ENCODE measurements at places on chromosomes 2 and 18.
A peak's percentile ranks its signal among the peaks of the same experiment; 100 is the strongest.

DNA sequence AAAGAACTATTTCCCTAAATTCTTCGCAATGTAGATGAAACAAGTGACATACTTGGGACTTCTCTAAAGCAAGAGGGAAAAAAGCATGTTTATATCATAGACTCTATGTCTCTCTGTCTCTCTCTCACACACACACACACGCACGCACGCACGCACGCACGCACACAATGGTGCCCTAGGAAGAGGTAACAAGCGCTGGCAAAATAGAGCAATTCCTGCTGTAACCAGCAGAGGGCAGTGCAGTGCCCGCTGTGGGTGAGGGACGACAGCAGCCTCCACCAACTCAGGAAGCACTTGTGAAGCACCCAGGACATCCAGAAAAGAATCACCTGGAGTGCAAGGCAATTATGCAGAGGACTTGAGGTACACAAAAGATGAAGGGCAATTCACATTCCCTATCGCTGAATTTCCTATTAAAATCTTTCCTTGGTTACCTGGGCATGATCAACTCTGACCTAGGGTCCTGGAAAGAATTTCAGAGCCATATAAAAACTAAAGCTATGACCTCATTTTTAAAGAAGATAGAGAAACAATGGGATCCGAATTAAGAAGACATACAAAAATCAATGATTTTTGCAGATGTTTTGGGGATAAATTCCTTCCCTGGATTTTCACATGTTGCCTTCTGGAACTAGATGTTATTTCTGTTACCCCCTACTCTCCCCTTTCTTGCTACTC lies 166.4 kb downstream of the PDE11A start:
- DNase-seq = peak; percentile 34

DNA sequence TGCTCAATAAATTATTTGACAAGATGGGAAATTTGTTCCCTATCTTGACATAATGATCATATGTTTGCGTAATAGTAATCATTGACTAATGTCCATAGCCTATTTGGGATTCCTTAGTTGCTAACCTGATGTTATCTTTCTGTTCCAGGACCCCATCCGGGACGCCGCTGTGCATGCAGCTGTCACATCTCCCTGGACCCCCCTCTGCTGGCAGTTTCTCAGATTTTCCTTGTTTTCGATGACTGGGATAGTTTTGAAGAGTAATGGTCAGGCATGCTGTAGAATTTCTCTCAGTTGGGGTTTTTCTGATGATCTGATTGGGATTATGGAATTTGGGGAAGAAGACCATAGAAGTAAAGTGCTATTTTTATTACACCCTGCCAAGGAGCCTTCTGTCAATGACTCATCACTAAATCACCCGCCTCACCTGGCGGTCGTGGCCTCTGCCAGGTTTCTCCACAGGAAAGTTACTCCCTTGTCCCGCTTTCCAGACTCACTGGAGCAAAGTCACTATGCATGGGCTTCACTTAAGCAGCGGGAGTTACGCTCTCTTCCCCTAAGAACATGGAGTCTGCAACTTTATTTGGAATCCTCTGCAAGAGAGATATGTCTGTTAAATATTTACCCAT lies 19.9 kb upstream of the TMEM18 start:
- no peak for DNase-seq

GRCh38 chr2:230323385-230324106 lies 3.4 kb upstream of the SP140L start:
- DNase-seq = no peak

- DNase-seq = no peak
Measured at GRCh38 chr2:25903216-25903776, 25.0 kb upstream of the ASXL2 start.

- DNase-seq = no peak
Measured at GRCh38 chr18:56799756-56800155, 148.6 kb downstream of the WDR7 start.

DNA sequence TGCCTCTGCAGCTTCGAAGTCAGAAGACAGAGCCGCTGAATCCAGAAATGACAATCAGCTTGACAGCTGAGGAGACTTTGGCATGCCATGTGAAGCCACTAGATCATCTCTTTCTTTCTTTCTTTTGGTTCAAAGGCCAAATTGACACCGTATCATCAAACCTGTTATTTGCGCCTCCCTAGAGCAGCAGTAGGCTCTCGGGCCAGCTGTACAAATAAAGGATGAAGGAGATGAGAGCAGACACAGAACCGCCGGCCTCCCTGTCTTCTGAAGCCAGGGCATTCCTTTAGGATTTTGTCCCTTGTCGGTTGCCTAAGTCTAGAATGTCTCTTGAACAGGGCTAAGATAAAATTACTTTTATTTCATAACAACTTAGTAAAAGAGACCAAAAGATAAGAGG lies 36.8 kb downstream of the COL4A4 start:
- DNase-seq = no peak

DNA sequence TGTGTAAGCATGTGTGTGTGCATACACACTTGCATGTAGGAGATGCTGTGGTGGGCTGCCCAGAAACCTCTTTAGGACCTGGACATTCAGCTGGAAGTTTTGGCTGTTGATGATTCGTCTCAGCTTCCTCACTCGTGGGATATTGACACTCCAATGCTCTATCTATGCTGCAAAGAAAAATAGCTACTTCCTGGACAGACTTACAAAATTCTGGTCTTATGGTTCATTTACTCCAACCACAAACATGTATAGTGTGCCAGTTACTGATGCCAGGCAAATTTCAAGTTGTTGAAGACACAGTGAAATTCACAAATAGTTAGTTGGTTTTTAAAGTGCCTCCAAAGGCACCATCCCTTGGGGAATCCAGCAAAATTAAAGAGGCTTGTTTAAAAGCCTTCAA lies 882.6 kb downstream of the CPS1 start:
- DNase-seq = no peak

DNA sequence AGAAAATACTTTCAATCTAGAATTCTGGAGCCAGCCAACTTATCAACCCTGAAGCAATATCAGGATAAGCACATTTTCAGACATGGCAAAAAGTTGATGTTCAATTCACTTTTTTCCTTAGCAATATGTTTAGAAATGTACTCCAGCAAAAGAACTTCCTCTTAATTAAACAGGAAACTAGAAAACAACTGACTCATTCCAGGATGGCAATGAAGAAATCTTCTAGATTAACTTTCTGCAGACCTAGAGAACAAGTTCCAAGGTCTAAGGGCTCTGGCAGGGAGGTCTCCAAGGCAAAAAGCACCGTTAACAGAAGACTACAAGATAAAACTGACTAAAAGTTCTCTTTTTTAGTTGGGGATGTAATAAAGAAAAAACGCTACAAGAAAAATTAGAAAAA lies 69.2 kb upstream of the VWC2L start:
- no peak for DNase-seq

DNA sequence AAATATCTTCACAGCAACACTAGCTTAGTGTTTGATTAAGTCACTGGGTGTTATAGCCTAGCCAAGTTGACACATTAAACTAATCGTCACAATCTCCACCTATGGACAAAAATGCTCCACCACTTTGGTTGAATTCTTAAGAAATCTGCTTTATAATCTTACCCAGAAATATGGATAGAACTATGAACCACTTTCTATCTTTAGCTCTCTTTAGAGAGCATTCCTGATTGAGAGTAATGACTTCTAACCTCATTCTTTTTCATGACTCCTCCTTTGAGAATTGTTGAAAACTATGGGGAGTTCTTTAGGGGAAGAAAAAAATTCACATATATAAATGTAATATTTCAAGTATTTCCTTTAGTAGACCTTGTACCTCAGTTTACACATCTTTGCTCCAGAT lies 1282.2 kb upstream of the ZEB2 start:
- DNase-seq = no peak

DNA sequence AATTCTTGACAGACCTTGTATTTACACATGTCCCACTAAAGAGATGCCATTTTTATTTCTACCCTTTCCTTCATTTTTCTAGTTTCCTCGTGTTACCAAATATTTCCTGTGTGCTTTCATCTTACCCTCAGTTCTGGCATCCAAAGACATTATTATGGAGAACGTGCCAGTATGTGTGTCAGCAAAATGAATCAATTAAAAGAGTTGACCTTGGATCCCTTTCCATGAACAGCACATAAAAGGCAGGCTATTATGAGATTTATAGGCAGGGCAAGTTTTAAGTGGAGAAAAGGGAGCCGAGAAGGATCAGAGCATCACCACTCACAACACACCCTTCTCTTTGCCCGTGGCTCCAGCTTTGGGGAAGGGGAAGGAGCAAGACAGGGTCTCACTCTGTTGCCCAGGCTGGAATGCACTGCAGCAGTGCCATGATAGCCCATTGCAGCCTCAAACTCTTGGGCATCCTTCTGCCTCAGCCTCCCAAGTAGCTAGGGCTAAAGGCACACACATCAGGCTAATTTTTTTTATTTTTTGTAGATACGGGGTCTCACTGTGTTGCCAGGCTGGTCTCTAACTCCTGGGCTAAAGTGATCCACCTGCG lies 149.9 kb downstream of the GFPT1 start:
- no peak for DNase-seq

DNA sequence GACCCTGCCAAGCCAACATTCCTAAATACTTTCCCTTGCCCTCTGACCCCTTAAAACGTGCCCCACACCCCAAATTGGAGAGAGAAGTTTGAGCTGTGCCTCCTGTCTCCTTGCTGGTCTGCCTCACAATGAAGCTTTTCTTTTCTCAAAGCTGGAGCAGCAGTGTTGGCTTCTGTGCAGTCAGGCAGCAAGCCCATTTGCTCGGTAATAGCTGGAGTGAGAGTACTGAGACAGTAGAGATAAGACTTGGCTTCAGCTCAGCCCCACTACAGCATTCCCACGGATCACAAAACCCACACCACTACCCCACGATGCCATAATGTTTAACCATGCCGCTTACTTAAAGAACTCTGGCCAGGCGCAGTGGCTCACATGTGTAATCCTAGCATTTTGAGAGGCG lies 73.0 kb downstream of the NCAPH start:
- DNase-seq = peak; percentile 90

DNA sequence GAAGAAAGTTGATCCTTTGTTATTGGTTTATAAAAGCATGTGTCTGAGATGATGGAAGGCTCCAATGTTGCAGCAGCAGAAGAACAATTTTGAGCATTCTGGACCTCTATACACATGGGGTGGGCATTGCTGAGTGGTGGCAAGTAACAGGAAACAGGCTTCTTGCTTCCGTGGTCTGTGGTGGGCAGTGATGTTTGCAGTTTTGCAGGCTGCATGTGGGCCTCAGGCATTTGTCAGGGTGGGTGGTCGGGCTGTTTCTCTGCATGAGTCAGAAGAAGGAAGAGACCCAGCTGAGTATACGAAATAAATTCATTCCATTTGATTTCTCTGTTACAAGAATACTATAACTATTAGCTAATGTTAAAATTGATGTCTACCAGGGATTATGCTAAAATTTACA lies 239.5 kb upstream of the COL3A1 start:
- no peak for DNase-seq

- DNase-seq = no peak
Measured at GRCh38 chr2:207290833-207291624, 125.3 kb upstream of the KLF7 start.

- DNase-seq = no peak
Measured at GRCh38 chr18:70981400-70982140, 692.7 kb downstream of the SOCS6 start.

DNA sequence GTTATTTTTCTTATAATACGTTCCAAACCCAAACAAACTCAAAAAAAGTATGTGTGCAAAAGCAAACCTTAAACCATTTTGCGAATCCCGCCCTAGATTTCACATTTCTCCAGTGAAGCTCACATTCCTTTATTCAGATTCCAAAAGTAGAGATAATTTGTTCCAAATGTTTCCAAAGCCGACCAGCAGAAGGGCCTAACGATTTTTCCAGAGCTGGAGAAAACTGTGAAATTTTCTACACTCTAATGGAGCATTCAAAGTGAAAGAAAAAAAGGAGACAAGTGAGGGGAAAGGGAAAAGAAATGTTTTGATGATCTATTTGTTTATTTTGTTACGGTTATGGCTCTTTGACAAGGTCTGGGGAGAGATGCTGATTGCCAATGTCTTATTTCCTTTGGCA lies 286.5 kb upstream of the SLC14A2 start:
- no peak for DNase-seq

GRCh38 chr2:22276696-22277095 lies 1108.3 kb upstream of the KLHL29 start:
- DNase-seq = no peak

DNA sequence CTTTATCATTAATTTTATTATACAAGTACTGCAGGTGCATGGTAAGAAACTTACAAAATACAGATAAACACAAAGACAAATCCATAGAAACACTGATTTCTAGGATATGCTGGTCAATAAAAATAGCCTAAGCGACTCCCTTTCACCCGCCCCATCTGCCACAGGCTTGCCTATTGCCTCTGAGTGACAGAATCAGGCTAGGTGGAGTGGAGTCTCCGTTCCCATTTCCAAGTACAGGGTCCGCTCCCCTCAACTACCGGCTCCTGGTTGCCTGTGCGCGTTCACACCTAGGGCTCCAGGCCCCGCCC lies 201 bp upstream of the TRAPPC12 start:
- no peak for DNase-seq

DNA sequence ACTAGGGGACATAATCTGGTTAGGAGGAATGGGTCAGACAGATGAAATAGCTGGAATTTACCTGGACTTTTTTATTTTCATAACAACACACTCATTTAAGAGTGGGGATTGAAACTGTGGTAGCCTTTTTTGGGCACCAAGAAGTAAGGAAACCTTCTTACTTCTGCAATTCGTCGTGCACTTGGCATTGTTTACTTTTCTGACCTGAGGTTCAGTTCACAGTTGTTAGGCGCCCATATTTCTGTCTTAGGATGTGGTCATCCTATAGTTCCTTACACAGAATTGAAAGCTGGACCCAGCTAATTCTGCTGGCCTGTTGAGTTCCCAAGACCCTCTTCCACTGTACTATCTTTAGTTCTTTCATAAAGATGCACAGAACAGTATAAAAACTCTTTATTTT lies 72.9 kb downstream of the TMX3 start:
- DNase-seq = no peak

- no peak for DNase-seq
Measured at GRCh38 chr2:5315512-5315911, 376.7 kb upstream of the SOX11 start.

DNA sequence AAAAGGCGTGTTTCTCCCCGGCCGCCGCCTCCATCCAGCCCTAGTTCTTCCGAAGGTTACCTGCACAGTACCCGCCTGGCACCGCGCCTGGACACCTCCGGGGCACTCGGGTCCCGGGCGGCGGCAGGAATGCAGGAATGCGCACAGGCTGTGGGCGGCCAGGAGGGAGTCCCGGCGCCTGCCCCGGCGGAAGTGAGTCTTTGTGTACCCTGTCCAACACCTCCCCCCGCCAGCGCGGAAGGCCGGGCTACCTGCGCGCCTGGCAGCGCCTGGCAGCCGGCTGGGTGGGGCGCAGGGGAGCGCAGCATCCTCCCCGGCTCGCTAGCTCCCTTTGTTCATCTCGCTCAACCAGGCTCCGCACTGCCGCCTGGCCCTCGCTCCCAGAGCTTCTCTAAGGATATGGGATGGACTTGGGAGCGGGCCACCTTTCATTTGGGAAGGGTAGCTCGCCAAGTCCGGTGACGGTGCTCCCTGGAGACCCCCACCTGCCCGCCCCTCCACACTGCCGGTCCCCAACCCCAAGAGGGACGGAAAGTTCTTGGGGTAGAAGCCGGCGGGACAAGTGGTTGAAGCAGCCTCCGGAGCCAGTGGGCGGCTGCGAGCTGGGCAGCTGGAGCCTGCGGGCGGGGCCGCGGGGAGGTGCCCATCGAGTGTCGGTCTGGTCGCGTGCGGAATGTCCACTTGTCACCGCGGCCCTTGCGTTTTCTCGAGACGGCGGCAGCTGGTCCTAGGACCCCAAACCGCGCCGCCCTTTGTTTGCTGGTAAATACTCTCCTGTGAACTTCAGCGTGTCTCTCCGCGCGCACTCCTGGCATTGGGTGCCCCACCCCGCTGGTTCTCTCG lies 1.2 kb upstream of the ST6GAL2 start:
- DNase-seq = no peak
